ENCODE measurements at places on chromosomes 13 and 19.
A peak's percentile ranks its signal among the peaks of the same experiment; 100 is the strongest.

GRCh38 chr19:3176715-3177501 lies 1.7 kb upstream of the S1PR4 start:
- DNase-seq, result peak; percentile 55

GRCh38 chr13:21885714-21886224 lies 214.9 kb downstream of the FGF9 start:
- no peak for DNase-seq

DNA sequence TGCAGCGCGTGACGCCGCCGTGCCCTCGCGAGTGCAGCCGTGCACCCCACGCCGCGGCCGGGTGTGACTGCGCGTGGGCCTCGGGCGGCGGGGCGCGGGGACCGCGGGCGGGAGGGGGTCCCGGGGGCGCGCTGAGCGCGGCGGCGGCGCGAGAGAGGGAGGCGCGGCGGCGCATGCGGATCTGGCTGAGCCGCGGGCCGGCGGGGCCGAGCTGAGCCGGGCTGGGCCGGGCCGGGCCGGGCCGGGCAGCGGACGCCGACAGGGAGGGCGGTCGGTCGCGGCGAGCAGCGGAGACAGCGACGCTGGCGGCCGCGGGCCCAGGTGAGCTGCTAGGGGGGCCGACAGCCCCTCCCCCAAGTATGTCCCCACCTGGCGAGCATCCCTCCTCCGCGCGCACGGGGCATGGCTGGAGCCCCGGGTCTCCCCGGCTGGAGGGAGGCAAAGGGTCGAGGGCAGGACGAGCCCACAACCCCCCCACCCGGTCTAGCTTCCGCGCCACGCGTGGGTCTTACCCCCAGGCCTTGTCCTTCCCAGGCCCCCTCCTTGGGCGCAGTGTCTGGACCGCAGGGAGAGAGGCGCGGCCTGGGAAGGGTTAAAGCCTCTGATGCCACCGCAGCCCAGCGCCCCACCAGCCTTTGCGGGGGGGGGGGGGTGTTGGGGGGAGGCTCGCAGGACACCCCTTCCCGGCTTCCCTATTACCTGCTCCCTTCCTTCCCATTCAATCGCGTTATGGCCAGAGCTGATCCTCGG lies at the start of gene SPTBN4:
Gene SPTBN4, plus strand, starts transcription at position 17 of the 750 bp plus-strand sequence. CDS start 5,621 bp downstream, outside the sequence.
- no peak for DNase-seq

- DNase-seq, result no peak
Measured at GRCh38 chr19:1606138-1606651, 933 bp upstream of the UQCR11 start.

GRCh38 chr19:6023085-6023682 lies 45.2 kb upstream of the RANBP3 start:
- DNase-seq, result no peak

DNA sequence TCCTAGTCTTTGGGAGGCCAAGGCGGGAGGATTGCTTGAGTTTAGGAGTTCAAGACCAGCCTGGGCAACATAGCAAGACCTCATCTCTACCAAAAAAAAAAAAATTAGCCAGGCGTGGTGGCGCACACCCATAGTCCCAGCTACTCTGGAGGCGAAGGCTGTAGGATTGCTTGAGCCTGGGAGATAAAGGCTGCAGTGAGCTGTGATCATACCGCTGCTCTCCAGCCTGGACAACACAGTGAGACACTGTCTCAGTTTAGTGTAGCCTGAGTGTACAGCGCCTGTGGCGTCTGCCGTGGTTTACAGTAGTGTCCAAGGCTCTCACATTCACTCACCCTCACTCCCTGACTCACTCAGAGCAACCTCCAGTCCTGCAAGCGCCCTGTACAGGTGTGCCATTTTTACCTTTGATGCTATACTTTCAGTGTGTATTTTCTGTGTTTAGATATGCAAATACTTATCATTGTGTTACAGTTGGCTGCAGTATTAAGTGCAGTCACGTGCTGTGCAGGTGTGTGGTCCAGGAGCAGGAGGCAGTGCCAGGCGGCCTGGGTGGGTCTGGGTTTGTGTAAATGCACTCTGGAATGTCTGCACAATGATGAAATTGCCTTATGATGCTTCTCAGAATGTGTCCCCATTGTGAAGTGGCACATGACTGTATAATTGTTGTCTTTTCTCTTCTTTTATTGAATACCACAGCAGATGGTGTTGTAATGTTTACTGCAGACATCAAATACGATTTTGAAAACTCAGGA lies 36.1 kb upstream of the DCUN1D2 start:
- DNase-seq, result no peak

GRCh38 chr13:46097015-46097414 lies 7.8 kb downstream of the CPB2 start:
- no peak for DNase-seq

DNA sequence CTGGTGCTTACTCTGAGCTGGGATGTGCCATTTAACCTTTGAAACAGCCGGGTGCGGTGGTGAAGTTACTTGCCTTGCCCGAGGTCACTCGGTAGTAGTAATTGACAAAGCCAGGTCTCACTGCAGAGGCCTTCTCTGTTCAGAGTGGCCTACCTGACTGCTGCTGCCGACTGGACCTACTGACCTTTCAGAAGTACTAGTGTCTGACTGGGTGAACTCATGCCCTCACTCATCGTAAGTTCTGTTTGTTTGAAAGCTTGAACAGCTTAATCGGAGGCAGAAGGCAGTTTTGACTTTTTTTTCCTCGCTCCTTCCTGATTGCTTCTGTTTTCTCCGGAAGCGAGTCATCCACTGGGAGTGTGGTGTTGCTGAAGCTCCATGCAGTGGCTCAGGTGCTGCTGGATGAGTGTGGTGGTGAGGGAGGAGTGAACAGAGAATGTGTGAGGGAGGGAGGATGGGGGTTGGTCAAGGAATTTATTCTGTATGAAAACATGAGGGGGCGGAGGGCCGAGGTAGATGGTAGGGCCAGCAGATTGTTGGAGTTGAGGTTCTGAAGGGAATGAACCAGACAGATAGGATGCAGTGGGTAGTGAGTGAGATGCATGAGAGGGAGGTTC lies 2.7 kb downstream of the SPINT2 start:
- no peak for DNase-seq

Measured in stimulated activated CD4-positive, alpha-beta T cell treated with anti-CD3 and anti-CD28 coated beads, Interleukin-15, amount 100 ng/mL, for 1 hour (primary cell).